ENCODE measurements at places on chromosomes 6 and 20.

DNA sequence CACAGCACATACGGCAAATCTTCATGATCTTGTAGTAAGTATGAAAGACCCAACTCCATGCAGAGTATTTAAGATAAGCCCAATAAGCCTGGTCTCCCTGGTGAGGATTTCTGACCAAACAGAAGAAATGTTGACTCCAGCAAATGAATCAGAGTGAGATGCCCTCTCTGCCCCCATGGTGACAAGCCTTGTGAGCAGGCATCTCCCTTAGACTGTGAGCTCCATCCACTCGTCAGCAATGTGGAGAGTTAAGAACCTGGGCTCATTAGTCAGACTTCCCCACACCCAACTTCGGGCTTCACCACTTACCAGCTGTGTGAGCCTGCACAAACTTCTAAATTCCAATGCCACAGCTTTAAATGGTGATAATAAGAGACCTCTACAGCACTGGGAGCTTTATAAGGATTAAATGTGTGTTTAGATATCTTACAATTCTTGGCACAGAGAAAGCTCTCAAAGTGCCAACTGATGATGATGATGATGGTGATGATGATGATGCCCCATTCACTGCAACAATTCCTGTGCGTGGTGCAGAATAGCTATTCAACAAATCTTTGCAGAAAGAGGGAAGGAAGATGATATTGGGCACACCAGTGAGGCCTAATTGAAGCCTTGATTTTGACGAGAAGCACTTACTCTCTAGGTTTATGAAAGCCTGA, 253.4 kb upstream of the TAB2 start:
- no peak for DNase-seq

GRCh38 chr6:168941036-168941435, 312.6 kb downstream of the THBS2 start:
- no peak for DNase-seq

- DNase-seq, result no peak
Measured at GRCh38 chr6:115190534-115190933, 847.7 kb upstream of the HS3ST5 start.

GRCh38 chr6:5811997-5812396, 194.7 kb downstream of the NRN1 start:
- DNase-seq, result no peak
